ENCODE measurements at places on chromosomes 5 and 9.

- no peak for DNase-seq
These were observed 3.5 kb downstream of the HDHD3 start for GRCh38 chr9:113373256-113373655.

- no peak for DNase-seq
These were observed 63.5 kb downstream of the CEMIP2 start for GRCh38 chr9:71704796-71705195.

- peak; percentile 32 for DNase-seq
These were observed 13.2 kb downstream of the ST8SIA4 start for GRCh38 chr5:100889896-100890295.

GRCh38 chr9:2859776-2860379, 16.0 kb upstream of the PUM3 start:
- peak; percentile 43 for DNase-seq

DNA sequence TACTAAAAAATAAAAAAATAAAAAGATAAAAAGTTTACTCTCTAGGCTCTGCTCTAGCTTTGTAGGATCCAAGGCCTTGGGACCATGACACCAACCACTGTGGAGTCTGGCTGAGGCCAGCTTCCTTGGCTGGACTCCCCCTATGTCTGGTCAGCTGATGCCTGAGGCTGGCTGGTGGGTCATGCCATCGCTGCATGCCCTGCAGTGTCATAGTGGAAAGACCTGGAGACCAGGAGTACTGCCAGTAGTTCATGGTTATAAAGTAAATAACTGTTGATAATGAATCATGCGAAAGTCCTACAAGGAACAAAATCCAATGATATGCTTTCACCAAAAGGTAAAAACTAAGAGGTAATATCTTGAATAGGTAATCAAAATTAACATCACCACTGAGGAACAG, 43.2 kb downstream of the GARNL3 start:
- no peak for DNase-seq

DNA sequence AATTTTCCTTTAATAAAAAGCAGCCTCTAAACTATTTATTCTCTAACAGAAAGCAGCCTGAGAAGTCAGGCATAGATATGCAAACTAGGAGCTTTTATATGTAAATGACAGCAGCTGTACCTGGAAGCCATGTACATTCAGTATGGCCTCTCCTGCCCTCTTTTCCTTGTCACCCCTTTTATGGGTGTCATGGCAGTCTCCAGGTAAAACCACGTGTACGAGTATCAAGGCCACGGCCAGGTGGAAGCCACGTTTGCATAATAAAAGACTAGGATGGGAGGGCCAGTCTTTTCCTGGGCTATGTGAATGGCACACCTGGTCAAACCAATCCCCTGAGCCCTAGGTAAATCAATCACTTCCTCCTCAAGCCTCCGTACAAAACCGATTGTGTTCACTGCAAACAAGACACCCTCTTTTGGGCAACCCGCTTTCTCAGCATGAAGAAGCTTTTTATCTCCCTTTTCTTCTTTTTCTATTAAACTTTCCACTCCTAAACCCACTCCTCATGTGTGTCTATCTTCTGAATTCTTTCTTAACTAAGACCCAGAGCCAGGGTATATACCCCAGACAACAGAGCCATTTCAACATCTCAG, 419.5 kb upstream of the CTNND2 start:
- no peak for DNase-seq

DNA sequence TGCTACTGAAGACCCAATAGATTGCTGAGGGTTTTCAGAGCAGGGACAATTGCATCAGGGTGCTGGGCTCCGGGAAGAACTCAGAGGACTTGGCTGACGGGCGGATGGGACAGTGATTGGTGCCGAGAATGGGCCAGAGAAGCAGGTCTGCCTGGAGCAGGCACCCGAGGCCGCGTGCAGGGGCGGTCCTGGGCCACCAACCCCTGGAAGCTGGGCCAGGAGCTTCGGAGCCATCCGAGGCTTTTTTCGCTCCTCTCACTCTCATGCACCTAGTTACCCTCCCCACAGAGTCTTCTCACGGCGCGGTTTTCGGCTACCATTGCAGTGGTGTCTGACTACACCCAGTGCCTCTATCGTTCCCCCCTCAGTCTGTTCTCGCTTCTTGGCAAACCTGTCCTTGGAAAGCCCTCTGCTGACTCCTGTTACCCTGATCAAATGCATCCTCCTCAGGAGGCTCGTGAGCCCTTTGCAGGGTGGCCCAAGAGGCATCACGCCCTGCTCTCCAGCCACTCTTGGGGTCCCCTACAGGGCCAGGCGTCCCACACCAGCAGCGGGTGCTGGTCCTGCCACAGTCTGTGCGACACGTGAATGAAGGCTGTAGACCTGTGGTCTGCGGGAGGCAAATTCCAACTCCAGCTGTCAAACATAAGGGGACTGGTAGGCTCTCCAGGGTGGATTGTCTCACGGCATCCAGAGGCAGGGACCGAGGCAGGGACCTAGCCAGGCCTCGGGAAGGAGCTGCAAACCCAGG, 1.2 kb upstream of the CLPTM1L start:
- DNase-seq = no peak

GRCh38 chr9:116316246-116316645, 162.7 kb downstream of the PAPPA start:
- no peak for DNase-seq

Data from right lung (tissue), 10 donors.